ENCODE measurements at places on chromosomes 1 and 21. TPM values are rescaled to one million over a fixed set of nuclear protein-coding genes. Genes with fewer than 3 reads are reported as not detected.
A peak's percentile ranks its signal among the peaks of the same experiment; 100 is the strongest.

- no peak overlapping the region for H3K27ac ChIP-seq
- H3K27me3 ChIP-seq = no peaks in the 10 kb centered on the region
- no peaks in the 10 kb centered on the region for H3K36me3 ChIP-seq
- no peak for DNase-seq
Observed at GRCh38 chr1:89907727-89908212, 86.9 kb downstream of the LRRC8D start.

DNA sequence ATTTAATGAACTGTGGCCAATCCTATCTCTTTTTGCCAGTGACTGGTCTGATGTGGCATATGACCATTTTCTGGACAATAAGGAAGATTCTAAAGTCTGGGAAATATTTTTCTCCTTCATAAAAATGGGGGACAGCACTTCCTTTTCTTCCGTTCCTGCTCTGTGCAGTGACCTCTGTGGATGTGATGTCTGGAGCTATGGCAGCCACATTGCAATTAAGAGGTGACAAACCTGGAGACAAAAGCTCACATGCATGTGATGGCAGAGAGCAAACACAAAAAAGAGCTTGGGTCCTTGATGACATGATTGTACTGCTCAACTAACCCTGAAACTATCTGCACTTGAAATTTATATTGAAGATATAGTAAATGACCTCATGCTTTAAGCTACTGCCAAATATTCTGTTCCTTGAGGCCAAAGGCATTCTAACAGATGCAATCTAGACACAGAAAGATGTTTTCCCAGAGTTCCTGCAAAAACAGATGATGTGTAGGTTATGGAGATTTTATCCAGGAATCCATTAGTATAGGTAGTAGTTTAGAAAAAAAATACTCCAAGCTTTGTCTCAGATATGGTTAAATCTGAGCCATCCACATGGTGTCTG lies 2.2 kb upstream of the MAGI3 start:
- H3K36me3 ChIP-seq = no peaks in the 10 kb centered on the region
- no peaks in the 10 kb centered on the region for H3K27me3 ChIP-seq
- no peak for DNase-seq
- peaks cover 12% of the 10 kb centered on the region for H3K4me1 ChIP-seq

The SPATC1L gene
- total RNA-seq = 4.7 TPM

GRCh38 chr1:116494353-116494692 lies 76.5 kb downstream of the CD58 start:
- peaks cover 36% of the 10 kb centered on the region for H3K4me1 ChIP-seq
- no peak overlapping the region for H3K4me3 ChIP-seq
- H3K36me3 ChIP-seq = no peaks in the 10 kb centered on the region
- H3K27ac ChIP-seq = no peak overlapping the region
- DNase-seq = no peak

DNA sequence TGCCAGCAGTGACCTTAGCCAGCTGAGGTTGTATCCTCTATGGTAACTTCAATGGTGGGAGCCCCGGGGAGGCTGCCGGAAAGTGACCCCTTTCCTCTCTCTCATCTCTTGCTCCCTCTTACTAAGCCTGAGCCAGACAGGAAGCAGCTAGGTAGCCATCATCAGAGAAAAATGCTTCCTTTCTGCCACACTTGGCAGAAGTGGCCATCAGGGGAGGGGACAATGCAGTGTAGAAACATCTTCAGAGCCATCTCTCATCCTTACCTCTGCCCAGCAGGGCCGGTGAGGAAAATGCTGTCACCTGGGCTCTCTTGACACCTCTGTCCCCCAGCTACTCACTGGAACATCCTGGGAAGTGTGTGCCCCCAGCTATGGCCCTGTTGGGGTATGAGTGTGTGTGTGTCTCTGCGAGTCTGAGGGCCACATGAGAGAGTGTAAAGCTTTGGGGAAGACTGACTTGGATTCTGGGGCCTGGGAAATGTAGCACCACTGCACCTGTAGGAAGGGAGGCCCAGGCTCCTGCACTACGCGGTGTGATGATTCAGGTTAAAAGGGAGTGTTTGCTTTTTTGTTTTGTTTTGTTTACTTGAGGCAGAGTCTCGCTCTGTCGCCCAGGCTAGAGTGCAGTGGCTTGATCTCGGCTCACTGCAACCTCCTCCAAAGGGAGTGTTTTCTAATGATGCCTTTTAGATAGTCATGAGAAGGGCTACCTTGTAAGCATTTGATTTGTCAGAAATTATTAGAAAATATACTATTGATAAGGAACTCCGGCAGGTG lies 48.7 kb upstream of the CNTN2 start:
- DNase-seq = no peak
- H3K4me1 ChIP-seq = no peaks in the 10 kb centered on the region
- H3K27ac ChIP-seq = no peak overlapping the region
- no peaks in the 10 kb centered on the region for H3K36me3 ChIP-seq

DNA sequence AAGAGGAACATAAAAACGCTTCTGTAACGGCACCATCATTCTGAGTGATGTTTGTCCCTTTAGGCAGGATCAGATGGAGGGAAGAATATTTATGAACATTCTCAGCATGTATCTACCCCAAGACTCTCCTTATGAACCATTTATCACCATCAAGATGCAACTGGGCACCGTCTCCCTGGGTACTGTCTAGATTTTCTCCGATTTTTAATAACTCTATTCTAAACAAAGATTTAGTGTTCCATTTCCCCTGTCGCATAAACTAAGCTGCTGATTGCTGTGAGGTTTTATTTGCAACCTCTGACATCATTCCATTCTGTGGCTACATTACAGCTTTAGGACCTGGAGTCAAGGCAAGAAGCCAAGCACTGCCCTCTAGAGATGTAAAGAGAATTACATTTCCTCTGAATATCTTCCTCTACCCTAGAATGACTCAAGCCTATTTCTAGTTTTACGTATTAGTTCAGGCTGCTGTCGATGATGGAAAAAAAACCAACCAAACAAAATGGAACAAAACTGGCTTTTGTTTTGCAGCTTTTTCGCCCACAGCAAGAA lies 130.1 kb upstream of the MAP1LC3C start:
- no peaks in the 10 kb centered on the region for H3K4me1 ChIP-seq
- no peak overlapping the region for H3K27ac ChIP-seq
- no peaks in the 10 kb centered on the region for H3K27me3 ChIP-seq
- no peaks in the 10 kb centered on the region for H3K36me3 ChIP-seq
- no peak for DNase-seq

The RBM11 gene
- 1.7 TPM for total RNA-seq

- H3K4me1 ChIP-seq = no peaks in the 10 kb centered on the region
- no peaks in the 10 kb centered on the region for H3K27me3 ChIP-seq
- H3K36me3 ChIP-seq = peaks cover 62% of the 10 kb centered on the region
- no peak overlapping the region for H3K4me3 ChIP-seq
Observed at GRCh38 chr1:32056598-32056997, 16.1 kb upstream of the TMEM39B start.

- no peak for DNase-seq
- H3K27me3 ChIP-seq = peaks cover 15% of the 10 kb centered on the region
- H3K36me3 ChIP-seq = no peaks in the 10 kb centered on the region
- H3K27ac ChIP-seq = no peak overlapping the region
Observed at GRCh38 chr1:1236176-1236763, 4.2 kb downstream of the B3GALT6 start.

The OR14I1 gene
- not detected for total RNA-seq

DNA sequence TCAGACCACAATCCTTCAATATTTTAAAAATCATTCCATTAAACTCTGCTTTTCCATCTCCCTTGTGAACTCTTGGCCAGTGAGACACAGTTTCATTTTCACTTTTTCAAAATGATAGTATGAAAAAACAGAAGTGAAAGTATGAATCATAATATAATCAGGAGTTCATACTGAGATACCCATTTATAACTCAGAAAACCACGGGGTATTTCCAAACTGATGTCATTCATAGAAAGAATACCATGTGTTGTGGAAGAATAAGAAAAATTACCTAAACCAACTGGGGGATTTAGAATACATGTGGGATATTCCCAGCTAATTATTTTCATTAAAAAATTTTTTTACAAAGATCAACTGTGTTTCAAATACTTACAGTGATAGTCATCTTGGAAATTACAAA lies 149.9 kb downstream of the MRPL39 start:
- no peak overlapping the region for H3K27ac ChIP-seq
- peaks cover 5% of the 10 kb centered on the region for H3K4me1 ChIP-seq
- H3K4me3 ChIP-seq = peak overlapping the region; percentile 15
- H3K27me3 ChIP-seq = no peaks in the 10 kb centered on the region
- no peak for DNase-seq

- DNase-seq = peak; percentile 62
- no peaks in the 10 kb centered on the region for H3K36me3 ChIP-seq
- no peak overlapping the region for H3K4me3 ChIP-seq
Observed at GRCh38 chr1:20723537-20724363, 5.9 kb upstream of the KIF17 start.

DNA sequence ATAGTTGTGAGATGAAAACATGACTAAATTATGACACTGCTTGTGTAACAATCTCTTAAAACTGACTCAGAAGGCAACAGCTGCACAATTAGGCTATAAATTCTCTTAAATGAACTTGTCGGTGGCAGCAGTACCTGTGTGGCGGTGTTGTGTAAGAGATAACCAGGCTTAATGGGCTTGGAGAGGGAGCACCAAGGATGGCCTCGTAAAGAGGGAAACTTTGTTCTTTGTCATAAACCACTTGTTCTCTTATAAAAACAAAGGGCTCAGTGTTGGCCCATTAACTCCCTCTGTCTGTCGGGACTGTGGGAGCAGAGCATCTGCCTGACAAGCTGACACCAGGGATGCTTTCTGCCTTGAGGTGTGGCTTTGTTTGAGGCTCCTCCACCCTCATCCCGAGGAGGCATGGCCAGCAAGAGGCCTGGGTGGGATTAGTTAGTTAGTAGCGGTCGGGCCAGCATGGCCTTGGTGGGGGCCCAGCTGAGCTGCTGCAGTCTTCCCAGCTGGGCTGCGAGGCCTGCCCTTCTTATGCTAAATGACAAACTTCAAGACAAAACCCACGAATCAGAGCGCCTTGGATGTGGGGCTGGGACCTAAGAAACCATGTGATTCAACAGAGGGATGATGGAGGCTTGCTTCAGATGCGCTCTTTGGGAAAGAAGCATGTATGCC lies 171.4 kb downstream of the CAMTA1 start:
- DNase-seq = no peak
- no peak overlapping the region for H3K27ac ChIP-seq
- no peaks in the 10 kb centered on the region for H3K36me3 ChIP-seq
- no peaks in the 10 kb centered on the region for H3K4me1 ChIP-seq

The FLG gene
- total RNA-seq = not detected

- no peaks in the 10 kb centered on the region for H3K36me3 ChIP-seq
- H3K4me1 ChIP-seq = no peaks in the 10 kb centered on the region
- no peak overlapping the region for H3K27ac ChIP-seq
- no peak overlapping the region for H3K4me3 ChIP-seq
Observed at GRCh38 chr1:37288900-37289299, 185.5 kb upstream of the ZC3H12A start.

The OR2M4 gene
- total RNA-seq = not detected

The AGT gene
- total RNA-seq = 1.8 TPM

The GJC2 gene
- total RNA-seq = 6.9 TPM

The COL18A1 gene
- 60.4 TPM for total RNA-seq

DNA sequence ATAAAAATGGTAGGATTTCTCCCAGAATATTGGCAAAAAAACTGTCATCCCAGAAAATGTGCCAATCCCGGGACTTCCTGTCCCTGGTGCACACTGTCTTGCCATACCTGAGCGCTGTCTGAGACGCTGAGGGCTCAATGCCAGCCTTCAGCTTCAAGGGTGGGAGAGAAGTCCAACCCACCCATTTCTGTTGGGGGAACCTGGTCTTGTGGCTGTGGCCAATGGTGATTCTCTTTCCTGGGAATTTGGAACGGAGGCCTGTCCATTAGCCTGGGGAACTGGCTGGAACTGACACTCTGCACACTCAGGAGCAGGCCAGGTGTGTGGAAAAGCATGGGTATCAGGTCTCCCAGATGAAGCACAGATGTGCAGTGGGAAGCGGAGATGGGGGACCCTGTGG lies 6.7 kb downstream of the MTHFR start:
- H3K4me3 ChIP-seq = no peak overlapping the region
- H3K4me1 ChIP-seq = peaks cover 43% of the 10 kb centered on the region
- no peak overlapping the region for H3K27ac ChIP-seq
- no peaks in the 10 kb centered on the region for H3K27me3 ChIP-seq

DNA sequence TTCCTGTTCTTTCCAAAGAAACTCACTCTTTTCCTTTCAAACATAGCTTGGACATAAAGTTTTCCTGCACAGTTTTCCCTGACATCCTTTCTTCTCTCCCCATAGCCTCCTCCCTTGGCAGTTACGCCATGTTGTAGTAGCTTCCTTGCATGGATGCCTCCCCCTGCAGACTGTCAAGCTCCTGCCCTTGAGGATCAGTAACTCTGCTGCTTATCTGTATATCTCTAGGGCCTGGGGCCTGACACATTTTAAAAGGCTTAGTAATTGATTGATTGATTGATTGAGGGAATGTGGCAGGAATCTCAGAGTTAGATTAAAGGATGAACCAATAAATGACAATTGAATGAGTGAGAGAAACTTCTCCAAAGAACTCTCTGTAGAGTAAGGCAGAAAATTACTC lies 143.7 kb downstream of the NEK7 start:
- H3K27me3 ChIP-seq = no peaks in the 10 kb centered on the region
- H3K4me3 ChIP-seq = no peak overlapping the region
- H3K36me3 ChIP-seq = peaks cover 11% of the 10 kb centered on the region
- no peak for DNase-seq
- H3K4me1 ChIP-seq = no peaks in the 10 kb centered on the region
- H3K27ac ChIP-seq = no peak overlapping the region

DNA sequence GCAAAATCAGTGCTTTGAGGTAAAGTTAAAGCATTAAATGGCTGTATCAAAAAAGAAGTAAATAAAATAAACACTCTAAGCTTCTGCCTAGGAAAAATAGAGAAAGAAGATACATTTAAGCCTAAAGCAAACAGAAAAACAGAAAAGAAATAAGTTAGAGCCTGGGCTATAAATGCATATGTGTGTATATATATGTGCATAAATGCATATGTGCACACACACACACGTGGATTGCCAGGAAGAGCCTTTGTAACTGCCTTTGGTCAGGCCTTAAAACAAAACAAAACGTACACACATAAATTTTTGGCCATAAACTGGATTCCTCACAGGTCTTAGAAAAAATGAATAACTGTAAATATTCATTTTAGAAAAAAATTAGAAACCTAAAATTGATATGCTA lies 925.8 kb downstream of the MRPL39 start:
- H3K36me3 ChIP-seq = no peaks in the 10 kb centered on the region
- DNase-seq = no peak
- H3K4me1 ChIP-seq = no peaks in the 10 kb centered on the region
- no peak overlapping the region for H3K4me3 ChIP-seq

DNA sequence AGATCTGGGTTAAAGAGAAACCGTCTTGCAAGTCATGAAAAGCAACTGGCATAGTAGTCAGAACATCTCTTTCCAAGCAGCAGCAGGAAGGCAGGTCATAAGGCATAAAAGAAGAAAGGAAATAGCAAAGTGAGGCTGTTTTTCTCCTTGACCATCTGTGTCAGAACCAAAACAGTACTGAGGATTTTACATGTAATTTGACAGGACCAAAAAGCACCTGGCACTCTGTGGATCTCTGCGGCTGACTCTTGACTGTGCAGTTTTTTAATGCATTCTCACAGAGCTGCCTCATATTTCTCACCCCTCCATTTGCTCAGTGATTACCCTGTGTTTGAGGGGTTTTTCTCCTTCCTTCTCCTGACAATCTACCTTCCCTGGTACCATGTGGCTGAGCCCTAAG lies 17.7 kb downstream of the TBX15 start:
- H3K4me1 ChIP-seq = no peaks in the 10 kb centered on the region
- no peak for DNase-seq
- H3K36me3 ChIP-seq = no peaks in the 10 kb centered on the region

GRCh38 chr21:18340387-18340942 lies 63.1 kb downstream of the TMPRSS15 start:
- H3K36me3 ChIP-seq = no peaks in the 10 kb centered on the region
- no peak overlapping the region for H3K4me3 ChIP-seq
- H3K27me3 ChIP-seq = no peaks in the 10 kb centered on the region
- DNase-seq = no peak

GRCh38 chr1:202189001-202189790 lies 4.4 kb upstream of the LGR6 start:
- no peak overlapping the region for H3K4me3 ChIP-seq
- H3K36me3 ChIP-seq = no peaks in the 10 kb centered on the region
- peak; percentile 90 for DNase-seq
